ENCODE measurements at places on chromosomes 11 and 22. TPM values are rescaled to one million over a fixed set of nuclear protein-coding genes. Genes with fewer than 3 reads are reported as not detected.

- H3K27ac ChIP-seq, result no peak overlapping the region
- peaks cover 4% of the 10 kb centered on the region for H3K27me3 ChIP-seq
- no peaks in the 10 kb centered on the region for H3K36me3 ChIP-seq
- no peak for DNase-seq
- no peak overlapping the region for H3K4me3 ChIP-seq
- no peaks in the 10 kb centered on the region for H3K4me1 ChIP-seq
These were observed 347.0 kb downstream of the MIAT start for GRCh38 chr22:27004434-27004833.

DNA sequence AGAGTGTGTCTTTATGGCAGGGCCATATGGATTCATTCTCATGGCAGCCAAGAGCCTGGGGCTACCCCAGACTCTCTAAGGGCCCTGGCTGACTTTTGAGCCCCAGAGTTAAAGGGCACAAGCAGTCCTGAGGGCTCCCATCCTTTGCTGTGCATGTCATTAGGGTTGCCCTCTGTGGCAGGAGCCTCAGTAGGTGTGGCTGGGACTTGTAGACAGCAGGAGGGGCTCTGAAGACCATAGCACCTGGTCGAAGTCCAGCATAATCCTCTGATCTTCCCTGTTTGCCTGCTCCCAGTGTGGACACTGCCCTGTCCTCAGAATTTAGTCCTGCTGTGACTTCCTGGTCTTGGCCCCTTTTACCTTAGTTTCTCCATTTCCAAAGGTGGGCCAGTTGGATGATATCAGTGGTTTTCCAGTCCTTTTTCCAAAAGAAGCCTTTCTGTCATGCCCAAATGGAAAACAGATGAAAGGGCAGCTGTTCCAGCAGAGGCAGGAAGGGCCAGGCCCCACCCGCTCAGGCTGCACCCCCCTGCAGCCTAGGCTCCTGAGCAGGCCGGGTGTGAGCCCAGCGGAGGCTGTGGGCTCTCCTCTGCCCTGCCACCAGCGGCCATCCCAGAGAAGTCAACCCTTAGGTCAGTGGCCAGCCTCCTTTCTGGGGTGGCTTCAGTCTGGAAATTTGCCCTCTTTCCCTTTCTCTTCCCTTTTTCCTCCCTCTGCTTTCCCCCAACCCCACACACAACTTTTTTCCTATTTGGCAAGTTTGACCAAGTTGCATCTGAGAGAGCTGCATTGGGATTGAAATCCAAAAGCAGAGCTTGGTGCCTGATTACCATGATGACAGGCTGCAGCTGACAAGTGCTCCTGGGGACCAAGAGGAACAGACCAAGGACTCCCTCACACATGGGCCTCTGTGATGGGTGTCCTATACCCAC lies 32.8 kb upstream of the SUSD2 start:
- H3K36me3 ChIP-seq, result peaks cover 5% of the 10 kb centered on the region
- H3K4me3 ChIP-seq, result no peak overlapping the region
- H3K27ac ChIP-seq, result peak overlapping the region; percentile 79
- DNase-seq, result peak; percentile 16
- no peaks in the 10 kb centered on the region for H3K27me3 ChIP-seq

DNA sequence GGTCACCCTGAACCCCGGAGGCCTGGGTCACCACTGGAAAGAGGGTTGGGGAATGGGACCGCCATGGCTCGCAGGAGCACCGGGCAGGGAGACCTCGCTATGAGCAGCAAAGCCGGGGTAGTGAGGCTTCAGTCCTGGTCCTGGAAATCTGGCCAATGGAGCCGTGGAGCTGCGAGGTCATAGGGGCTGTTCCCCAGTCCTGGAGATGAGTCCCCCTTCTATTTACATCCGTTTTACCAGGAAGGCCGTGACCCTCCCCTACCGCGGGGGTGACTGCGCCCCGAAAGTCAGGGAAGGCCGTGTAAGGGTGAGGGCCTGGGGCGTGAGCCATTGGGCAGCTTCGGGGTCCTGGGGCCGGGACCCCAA lies 449 bp downstream of the PIDD1 start:
- peaks cover 5% of the 10 kb centered on the region for H3K4me1 ChIP-seq
- peaks cover 14% of the 10 kb centered on the region for H3K36me3 ChIP-seq
- no peak for DNase-seq
- no peaks in the 10 kb centered on the region for H3K27me3 ChIP-seq
- peak overlapping the region; percentile 34 for H3K4me3 ChIP-seq
- peak overlapping the region; percentile 85 for H3K27ac ChIP-seq

DNA sequence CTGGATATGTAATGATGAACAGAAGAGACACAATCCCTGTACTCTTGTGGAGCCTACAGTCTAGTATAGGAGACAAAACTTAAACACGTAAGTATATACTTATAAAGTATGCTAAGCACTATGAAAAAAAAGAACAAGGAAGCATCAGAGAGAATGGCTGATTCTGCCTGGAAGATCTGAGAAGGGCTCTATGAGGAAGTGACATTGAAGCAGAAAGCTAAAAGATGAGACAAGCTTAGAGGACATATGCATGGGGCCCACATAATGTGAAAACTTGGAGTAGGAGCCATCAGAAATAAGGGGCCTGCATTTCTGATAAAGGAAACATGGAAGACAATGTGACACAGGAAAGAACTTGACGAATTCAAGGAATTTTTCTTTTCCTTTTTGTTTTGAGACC lies 16.6 kb downstream of the SAA1 start:
- H3K4me1 ChIP-seq, result no peaks in the 10 kb centered on the region
- H3K4me3 ChIP-seq, result no peak overlapping the region
- no peak overlapping the region for H3K27ac ChIP-seq

GRCh38 chr11:101215069-101215468 lies 85.5 kb upstream of the PGR start:
- no peaks in the 10 kb centered on the region for H3K27me3 ChIP-seq
- H3K27ac ChIP-seq, result no peak overlapping the region
- DNase-seq, result no peak
- no peaks in the 10 kb centered on the region for H3K4me1 ChIP-seq
- H3K36me3 ChIP-seq, result no peaks in the 10 kb centered on the region
- no peak overlapping the region for H3K4me3 ChIP-seq

MRGPRX3 gene
- not detected for total RNA-seq

MYOD1 gene
- not detected for total RNA-seq

HIPK3 gene
- 189 TPM for total RNA-seq

C11orf91 gene
- total RNA-seq, result not detected

DCDC1 gene
- 20.6 TPM for total RNA-seq

AASDHPPT gene
- total RNA-seq, result 57.2 TPM

Data from lung (tissue), 17 donors.